ENCODE measurements at places on chromosomes 2 and 18.
A peak's percentile ranks its signal among the peaks of the same experiment; 100 is the strongest.

GRCh38 chr2:195602687-195603086, 54.3 kb upstream of the SLC39A10 start:
- DNase-seq: no peak

- DNase-seq: peak; percentile 1
These were observed 13.9 kb downstream of the CROCC2 start for GRCh38 chr2:240919786-240920782.

DNA sequence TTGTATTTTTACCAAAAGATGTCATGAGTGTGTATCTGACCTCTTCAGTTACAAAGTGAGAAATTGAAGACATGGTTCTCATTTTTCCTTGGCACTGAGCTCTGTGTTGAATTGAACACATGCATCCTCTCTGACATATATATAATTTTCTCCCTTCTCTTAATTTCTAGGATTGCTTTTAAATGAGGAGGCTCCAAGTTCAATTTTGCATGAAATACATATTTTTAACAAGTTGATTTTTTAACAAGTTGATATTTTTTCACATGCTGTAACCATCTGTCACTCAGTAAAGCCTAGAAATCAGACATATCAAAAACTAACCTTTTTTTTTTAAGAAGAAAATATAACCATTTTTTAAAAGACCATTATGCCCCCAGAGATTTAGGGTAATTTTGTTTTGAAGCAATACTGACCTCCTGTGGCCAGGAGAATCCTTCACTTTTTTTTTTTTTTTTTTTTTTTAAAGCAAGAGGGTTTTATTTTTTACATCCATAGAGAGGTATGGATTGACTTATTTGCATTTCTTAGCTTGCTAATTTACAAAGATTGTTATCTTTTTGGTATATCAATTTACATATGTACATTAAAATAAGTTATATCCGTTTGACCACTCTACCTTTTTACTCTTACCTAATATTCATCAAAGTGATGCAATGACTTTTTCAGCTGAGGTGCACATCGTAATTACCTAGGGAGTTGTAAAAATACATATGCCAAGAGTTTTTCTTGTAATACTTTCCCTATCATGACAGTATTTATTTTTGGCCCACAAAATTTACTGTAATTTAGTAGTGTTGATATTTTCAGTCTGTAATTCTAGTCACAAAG, 161.8 kb downstream of the SOCS6 start:
- no peak for DNase-seq

- DNase-seq: no peak
These were observed 982.6 kb upstream of the FANCL start for GRCh38 chr2:59223742-59224141.

DNA sequence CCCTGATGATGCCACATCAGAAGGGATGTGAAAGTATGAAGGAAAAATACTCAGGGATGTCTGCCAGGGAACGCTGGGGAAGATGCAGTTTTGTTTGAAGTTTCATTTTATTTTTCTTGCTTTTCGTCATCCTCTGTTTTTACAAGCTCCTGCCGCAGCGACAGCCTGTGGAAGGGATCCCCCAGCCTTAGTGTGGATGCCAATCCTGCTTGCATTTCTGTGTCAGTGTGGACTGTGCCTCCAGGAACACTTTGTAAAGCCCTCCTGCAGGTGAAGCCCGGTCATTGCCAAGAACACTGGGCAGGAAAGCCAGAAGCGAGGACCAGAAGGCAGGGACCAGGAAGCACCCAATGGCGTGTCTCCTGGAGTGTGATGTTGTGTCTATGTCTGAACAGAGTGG, 234.3 kb downstream of the SEPTIN10 start:
- DNase-seq: no peak

DNA sequence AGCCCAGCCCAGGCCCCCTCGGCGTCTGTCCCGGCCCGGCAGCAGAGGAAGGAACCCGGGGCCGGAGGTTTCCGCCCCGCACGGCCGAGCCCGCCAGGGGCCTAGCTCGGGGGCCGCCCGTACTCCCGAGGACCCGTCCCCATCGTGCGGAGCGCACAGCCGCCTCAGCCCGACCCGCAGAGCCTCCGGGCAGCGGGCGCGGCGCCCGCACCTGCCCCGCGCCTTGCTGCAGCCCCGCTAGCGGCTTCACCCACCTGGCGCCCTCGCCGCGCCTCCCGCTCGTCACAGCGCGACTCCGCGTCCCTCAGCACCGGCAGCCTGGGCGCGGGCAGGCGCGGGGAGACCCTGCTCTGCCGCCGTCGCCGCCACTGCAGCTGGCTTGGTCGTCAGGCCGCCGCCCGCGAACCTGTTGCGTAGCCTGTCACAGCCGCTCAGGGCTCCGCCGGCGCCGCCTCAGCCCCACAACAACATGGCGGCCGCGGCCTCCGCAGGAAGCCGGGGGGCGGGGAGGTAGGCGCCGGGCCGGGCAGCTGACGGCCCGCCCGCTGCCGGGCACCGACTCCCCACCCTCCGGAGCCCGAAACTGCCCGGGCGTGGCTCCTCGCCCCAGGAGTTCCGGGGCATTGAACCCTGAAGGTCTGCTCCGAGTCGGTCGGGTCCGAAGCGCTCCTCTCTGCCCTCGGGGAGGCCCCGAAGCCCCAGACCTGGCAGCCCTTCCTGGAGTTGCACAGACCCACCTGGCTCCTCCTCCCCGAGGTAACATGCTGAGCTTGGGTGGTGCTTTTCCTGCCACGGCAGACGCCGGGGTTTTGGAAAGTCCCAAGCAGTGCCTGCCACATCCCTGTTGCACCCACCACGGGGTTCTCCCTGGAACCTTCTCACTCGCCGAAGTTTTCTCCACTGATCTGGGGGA, at the start of gene ITSN2:
Gene ITSN2, minus strand, starts transcription at position 487 of the 913 bp plus-strand sequence. CDS start 32,454 bp downstream, outside the sequence.
- peak; percentile 87 for DNase-seq

DNA sequence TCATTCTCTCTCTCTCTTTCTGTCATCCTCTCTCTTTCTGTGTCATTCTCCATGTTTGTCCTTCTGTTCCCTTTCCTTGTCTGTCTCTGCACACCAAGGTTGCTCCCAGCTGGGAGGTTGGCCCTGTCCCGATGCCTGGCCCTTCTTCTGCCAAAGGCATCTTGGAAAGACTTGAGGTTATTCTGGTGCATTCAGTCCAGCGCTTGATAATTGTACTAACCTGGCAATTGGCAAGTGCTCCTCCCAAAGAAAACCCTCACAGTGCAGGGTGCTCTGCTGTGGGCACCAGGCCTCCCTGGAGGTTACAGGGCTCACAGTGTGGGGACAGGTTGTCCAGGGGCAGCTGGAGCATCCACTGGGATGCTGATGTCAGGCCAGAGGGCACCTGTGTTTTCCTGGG, 95.4 kb downstream of the GLI2 start:
- no peak for DNase-seq

- no peak for DNase-seq
These were observed 4.1 kb upstream of the MARCHF7 start for GRCh38 chr2:159708066-159708760.

- no peak for DNase-seq
These were observed 508.4 kb downstream of the ZEB2 start for GRCh38 chr2:144011553-144011952.

- no peak for DNase-seq
These were observed 242.6 kb upstream of the TCF4 start for GRCh38 chr18:55830544-55830943.

DNA sequence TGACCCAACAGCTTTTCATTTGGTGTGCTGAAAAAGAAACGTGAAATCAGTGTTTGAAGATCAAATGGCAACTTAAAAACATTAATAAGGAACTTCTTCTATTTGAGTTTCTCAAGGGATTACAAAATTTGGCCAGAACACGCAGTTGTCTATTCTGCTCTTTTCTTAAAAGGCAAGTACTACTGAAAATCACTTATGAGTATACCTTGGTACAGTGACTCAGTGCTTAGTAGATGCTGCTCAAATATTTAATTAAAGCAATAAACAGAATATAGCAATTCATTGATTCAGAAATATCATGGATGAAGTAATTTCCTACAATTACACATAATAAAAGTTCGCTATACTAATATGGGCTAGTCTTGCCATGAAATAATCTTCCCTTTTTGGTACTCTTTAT, 38.2 kb upstream of the MCM6 start:
- no peak for DNase-seq

GRCh38 chr2:128365217-128365905, 46.7 kb upstream of the HS6ST1 start:
- no peak for DNase-seq

GRCh38 chr2:11663427-11663826, 6.6 kb downstream of the NTSR2 start:
- no peak for DNase-seq

- DNase-seq: no peak
These were observed 14.1 kb downstream of the RIF1 start for GRCh38 chr2:151423760-151424159.

DNA sequence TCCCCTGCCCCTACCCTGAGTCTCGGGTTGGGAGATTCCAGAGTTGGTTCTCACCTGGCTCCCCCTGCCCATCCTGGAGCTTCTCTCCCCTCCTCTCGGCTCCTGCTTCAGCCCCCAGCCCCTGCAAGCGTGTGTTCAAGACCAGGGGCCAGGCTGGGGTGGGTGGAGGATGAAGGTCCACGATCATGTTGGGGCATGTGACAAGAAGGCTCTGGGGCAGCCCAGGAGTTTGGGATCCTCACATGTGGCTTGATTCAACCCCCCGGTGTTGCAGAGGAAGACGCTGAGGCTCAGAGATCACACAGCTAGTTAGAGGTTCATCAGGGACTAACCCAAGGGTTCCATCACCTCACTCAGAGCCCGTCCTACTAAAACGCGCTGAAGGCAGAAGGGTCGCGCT, 14.2 kb upstream of the TUBB6 start:
- DNase-seq: no peak

- no peak for DNase-seq
These were observed 23.2 kb downstream of the PRKD3 start for GRCh38 chr2:37301408-37301807.

GRCh38 chr2:85748039-85748734, 5.6 kb upstream of the ATOH8 start:
- no peak for DNase-seq

- no peak for DNase-seq
These were observed 101.4 kb upstream of the EPAS1 start for GRCh38 chr2:46195819-46196218.

DNA sequence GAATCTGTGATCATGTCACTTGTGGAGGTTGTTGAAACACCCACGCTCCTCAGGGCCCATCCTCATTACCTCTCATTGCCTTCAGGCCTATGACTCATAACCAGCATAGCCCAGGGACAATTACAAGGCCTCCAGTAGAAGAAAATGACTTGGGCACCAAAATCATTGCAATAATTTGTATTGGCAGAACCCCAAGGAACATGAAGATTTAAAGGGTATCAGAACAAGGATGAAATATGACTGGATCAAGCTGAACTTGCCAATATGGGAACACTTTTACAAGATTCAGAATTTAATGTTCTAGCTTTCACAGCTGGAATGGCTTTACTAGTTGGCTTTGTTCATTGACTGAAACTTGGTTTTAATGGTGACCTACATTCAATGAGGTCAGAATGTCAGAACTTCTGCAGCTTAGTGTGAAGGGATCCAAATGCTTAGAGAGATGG, 156.4 kb downstream of the COPS8 start:
- no peak for DNase-seq

DNA sequence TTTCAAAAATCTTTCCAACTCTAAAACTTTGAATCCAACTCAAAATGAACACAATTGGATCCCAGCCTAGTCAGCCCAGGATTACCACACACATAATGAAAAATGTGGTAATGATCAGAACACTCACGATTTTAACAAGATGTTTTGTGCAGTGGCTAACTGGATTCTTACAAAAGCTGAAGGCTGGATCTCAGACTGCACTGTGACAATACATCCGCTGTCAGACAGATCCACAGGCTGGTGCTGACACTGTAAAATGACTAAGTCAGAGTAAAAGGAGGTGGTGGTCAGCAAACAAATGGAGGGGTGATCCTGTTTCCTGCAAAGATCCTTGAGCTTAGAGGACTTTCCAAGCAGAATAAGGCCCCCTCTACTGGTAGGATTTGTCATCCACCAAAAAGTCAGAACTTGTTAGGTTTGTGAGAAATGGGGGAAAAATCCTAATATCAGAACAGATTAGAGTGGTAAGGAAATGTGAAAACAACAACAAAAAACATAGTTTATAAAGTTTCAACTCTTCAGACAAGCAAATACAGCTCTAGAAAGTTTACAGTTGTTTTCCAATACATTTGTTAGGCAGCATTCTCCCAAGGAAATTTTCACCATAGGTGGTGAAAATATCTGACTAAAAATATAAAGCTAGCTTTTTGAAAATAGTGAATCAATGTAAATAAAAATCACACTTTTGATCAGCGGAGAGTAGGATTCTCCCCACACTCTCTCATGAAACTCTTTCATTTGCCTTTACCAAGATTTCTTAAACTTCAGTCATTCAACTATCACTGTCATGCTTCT, 211.9 kb downstream of the AGPS start:
- DNase-seq: peak; percentile 62

DNA sequence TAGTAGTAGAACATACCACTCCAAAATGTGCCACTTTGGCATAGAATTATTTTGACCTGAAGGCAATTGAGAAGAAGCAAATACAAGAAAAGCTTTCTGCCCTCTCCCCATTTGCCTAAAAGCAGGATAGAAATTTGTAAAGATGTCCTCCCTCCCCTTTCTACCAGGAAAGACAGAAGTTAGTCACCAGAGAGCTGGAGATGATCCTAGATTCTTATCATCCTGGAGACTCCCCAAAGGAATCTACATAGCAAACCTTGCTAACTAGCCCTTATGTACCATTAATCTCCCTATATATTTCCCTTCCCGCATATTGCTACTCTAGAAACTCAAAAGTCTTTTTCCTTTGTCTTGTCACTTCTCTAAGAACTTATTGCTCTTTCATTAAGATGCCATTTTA, 12.6 kb upstream of the TMEM37 start:
- no peak for DNase-seq

DNA sequence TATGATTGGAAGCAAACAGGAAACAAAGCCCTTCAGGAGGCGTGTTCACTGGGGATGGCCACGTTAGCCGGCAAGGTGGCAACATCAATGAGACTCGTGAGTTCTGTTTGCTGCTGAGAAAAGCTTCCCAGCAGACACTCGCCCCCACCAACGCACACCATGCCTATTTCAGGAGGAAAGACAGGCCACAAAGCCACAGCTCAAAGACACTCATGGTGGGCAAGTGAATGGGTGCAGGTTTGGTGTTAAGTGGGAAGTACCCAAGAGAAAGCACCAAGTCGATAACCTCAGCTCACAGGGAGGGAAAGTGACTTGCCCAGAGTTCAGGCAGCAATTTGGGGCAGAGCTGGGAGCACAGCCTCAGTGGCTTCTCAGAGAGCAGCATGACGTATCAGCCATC, 10.5 kb upstream of the MTERF4 start:
- no peak for DNase-seq

- DNase-seq: no peak
These were observed 6.9 kb downstream of the UGT1A10 start for GRCh38 chr2:233643128-233643527.

- DNase-seq: no peak
These were observed 8.2 kb downstream of the ADAM17 start for GRCh38 chr2:9547262-9547991.

DNA sequence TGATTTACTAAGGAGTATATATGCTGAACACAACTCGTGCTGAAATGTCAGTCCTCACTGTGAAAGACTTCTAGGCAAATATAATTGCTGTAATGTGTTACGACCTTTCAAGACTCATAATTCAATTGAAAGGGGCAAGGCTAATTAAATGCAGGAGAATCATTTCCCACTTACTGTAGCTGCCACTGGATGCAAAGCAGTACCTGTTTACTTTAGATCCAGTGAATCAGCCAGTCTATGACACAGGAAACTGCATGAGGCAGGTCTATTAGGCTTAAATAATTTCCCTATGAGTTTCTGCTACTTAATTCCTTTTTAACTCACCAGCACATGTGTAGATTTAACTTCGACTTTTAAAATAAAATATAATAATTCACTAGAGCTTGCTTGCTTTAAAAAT, 125.6 kb downstream of the CTNNA2 start:
- DNase-seq: no peak

GRCh38 chr2:61460163-61460562, 10.7 kb downstream of the USP34 start:
- DNase-seq: no peak
